ENCODE measurements at places on chromosomes 4 and X.

GRCh38 chr4:6884341-6884870 lies 25.2 kb upstream of the TBC1D14 start:
- no peak for DNase-seq

GRCh38 chr4:13355111-13355880 lies 128.8 kb downstream of the RAB28 start:
- no peak for DNase-seq

- no peak for DNase-seq
Observed at GRCh38 chr4:8557151-8558076, 22.8 kb upstream of the GPR78 start.

DNA sequence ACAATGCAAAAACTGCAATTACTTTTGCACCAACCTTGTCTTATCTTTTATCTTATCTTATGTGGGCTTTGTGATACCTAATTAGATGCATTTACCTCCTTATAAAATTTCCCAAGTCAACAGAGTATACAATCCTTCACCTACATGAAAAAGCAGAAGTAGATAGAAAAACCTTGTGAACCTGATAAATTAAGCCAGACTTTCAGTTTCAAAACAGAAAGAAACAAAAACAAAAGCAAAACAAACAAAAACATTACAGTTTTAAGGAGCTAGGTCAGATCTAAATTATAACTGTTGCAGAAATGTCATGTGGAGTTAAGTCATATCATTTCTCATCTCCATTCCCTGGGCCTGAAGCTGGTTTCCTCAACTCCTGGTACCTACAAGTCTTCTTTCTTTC lies 24.9 kb upstream of the CXXC4 start:
- DNase-seq = no peak

DNA sequence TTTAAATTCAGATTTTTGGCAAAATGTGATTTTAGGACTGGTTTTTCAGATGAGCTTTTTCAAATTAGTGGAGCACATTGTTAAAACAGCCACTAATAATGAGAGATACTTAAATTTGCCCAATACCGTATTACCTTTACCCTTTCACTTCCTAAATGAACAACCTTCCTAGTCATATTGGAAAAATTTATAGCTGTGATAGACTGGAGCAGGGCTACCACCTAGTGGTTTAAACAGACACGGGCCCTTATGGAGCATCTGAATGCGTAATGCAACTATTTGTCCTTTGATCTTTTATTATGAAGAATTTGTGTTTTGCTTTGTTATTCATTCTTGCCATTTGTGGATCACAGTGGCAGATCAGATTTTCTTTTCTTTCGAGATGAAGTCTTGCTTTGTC lies 72.7 kb downstream of the KDM6A start:
- DNase-seq = no peak

DNA sequence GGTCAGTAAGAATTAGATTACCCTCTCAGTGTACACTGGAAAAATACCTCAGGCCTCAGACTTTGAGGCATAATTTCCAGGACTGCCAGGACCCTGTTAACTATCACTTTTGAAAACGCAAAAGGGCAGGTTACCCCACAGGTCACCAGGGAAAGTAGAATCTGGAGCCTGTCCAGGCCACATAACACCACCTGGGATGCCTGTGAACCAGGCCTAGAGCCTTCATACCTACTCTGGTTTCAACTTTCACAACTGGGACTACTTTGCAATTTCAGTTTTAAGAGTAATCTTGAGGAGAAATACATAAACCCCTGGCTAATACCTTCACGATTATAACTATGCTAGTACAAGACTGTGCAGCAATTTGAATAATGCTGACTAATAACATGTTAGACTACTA lies 132.4 kb downstream of the HHIP start:
- no peak for DNase-seq

- no peak for DNase-seq
Observed at GRCh38 chrX:132413459-132413858, 75.4 kb downstream of the MBNL3 start.

GRCh38 chr4:69490271-69490670 lies 5.4 kb downstream of the UGT2B4 start:
- no peak for DNase-seq

- DNase-seq = no peak
Observed at GRCh38 chrX:120690941-120691340, 61.1 kb upstream of the C1GALT1C1 start.

DNA sequence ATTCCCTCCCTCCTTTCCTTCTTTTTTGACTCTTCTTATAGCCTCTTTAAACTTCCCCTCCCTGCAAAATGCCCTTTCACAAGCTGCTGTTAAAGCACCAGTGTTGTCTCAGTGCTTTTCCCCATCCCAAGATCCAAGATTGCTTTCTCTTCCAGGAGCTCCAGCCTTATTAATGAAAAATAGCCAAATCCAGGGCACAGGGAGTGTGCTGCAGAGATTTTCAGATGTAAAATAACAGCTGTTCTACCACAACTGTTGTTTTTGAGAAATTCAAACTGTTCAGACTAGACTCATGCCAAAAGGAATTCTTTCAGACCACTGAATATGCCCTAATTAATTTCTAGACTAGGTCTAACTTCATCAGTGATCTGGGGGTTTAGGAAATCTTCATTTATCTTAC lies 47.0 kb upstream of the GPC3 start:
- no peak for DNase-seq

GRCh38 chrX:13254076-13254785 lies 65.6 kb downstream of the ATXN3L start:
- peak; percentile 61 for DNase-seq

DNA sequence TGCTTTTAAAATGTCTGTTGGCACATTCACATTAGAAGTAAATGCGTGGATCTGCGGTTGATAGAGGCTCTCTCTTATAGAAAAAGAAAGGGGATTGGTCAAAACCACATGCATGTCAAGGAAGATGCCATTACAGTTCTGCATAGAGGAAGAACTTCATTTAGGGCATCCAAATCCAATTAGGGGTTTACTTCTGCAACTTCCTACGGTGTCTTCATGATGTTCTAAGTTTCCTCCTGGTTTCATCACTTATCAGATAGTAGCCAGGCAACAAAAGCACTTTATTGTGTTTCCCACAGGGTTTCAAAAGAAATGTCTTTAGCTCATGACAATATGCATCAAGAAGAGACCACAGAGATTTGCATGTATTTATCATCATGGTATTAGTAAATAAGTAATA lies 136.0 kb upstream of the HPGD start:
- DNase-seq = no peak

DNA sequence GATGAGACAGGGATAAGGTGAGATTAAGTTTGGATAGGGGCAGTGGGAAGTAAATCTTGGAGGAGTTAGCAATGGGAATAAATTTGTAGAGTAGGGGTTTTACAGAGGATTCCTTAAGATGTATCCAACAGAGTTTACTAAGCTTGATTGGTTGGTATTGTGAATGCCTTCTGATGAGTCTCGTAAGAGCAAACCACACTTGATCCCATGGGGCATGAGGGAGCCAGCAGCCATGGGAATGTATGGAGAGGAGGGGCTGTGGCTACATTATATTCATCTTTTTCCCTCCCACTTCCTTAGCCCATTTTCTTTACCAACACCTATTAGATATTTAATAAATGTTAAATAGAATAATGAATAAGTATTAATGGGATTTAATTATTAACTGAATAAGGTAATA lies 126.6 kb upstream of the NDST3 start:
- DNase-seq = no peak

DNA sequence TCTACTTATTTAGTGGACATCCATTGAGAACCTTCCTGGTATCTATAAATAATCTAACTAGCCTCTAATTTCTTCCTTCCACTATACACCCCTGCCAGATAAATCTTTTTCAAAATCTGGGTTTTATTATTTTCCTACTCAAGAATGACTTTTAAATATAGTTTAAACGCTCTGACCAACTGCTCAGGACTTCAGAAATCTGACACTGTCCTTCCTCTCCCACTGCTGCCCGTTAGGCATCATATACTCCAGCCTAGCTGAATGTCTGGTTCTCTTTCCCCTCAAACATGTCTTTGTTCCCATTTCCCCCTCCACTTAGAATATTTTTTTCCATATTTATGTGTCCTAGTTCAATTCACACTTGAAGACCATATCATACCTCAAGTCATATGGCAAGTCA lies 35.2 kb upstream of the CBLL2 start:
- no peak for DNase-seq

DNA sequence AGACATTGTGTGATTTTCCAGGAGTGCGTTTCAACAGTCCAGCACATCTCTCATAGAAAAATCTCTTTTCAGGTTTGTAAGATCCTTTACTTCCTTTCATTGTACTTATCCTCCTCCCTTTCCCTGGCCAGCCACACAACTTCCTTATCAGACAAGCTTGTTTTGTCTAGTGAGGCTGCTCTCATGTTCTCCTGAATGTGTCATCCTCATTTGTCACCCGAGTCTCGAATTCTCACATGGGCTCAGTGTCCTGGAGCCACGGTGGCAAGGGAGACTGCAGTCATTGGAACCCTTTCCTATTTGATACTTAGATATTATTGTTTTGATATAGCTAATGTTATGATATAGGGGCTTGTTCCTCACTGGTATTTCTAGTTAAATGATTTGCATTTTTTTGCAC lies 16.9 kb downstream of the SYNPO2 start:
- DNase-seq = no peak

- DNase-seq = no peak
Observed at GRCh38 chrX:97132664-97133415, 249.1 kb downstream of the RPA4 start.

- no peak for DNase-seq
Observed at GRCh38 chr4:112859456-112860184, 189.8 kb upstream of the ANK2 start.

GRCh38 chrX:113545040-113545439 lies 704.4 kb upstream of the AMOT start:
- DNase-seq = no peak

DNA sequence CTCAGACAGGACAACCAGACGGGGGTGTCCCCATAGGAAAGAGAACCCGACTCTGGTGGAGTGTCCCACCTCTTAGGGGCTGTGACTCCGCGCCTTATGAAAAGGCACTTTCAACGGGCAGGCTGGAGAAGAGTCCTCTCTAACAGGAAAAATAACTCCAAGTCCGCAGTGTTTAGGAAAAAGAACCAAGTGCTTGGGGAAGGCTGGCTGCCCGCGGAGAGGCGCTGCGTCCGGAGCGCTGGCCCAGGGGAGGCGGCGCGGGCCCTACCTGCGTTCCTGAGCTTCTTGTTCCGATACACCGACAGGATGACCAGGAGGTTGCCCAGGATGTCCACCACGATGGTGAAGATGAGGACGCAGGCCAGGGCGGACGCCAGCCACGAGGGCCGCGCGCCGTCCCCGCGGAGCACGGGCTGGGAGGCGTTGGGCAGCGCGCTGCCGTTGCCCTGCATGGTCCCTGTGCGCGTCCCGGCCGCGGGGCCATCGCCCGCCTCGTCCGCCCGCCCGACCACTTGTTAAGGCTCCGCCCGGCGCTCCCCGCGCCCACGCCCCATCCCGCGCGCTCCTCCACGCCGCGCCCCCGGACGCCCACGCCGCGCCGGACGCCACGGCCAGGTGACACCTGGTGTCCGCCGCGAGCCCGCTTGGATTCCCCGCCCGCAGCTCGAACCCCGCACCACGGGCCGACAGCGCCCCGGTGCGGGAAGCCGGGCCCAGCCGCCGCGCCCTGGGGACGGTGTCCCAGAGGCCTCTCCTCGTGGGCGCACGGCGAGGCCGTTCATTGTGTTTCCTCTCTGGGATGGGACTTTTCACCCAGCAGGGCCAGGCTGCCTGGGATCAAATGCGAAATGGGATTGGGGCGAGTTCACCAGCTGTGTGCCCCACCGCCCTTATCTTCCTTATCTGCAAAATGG lies at the start of gene MTNR1A:
TSS of gene MTNR1A (minus strand) at position 654 of the 914 bp plus-strand sequence. CDS start at position 452, 202 bp downstream.
- no peak for DNase-seq

- no peak for DNase-seq
Observed at GRCh38 chr4:14652522-14652921, 349.8 kb upstream of the CPEB2 start.

GRCh38 chr4:181138116-181138515 lies 1105.1 kb upstream of the TENM3 start:
- no peak for DNase-seq

DNA sequence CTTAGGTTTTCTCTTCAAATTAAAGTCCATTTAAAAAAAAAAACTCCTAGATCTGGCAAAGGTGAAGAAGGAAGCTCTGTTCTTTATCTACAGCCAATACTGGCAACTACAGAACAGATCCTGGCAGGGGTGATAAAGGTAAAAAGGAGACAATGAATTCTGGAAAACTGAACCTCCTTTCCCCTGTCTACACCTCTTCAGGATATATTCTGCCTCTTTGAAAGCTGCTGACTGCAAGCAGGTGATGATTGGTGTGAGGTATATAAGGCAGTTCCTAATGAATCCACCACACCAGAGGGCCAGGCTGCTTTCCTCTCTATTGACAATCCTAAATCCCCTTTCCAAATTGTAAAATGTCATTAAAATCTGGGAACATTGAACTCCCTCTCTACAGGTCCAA lies 370.1 kb downstream of the PPP3CA start:
- no peak for DNase-seq

DNA sequence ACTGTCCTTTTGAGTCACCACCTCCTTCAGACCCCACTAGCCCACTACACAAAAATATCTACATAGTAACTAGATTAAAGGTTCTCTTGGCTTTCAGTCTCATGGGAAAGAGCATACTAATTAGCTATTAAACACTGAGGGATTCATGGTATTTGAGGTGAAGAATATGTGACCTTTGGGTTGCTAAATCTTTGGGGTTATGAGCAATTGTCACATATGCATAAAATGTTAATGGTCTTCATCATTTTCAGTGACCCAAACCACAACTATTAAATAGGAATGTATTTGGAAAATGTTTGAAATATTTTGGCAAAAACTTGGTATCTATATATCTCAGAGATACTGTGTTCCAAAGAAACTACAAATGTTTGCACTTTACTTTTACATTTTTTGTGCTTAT lies 365.1 kb downstream of the MAGEB5 start:
- no peak for DNase-seq

DNA sequence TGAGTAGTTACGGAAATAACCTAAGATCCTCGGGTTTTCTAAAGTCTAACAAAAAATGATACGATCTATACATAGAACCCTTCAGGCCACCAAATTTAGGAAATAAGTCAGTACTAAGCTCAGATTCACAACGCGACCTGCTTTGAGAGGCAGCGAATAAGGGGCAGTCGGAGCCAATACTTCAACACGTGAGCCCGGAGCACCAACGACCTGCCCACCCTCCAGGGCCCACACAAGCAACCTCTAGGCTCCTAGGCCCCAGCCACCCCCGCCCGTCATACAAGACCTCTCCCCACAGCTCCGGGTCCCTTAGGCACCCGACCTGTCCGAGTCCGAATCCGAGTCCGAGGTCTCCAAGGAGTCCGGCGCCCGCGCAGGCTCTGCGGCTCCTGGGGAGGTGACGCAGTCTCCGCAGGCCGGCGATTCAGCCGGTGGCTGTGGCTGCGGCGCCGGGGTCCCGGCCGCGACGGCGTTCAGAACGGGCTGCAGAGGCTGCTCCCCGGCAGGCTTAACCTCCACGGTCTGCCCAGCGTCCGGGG lies 580 bp downstream of the NAF1 start:
- peak; percentile 72 for DNase-seq

GRCh38 chr4:26061248-26061986 lies 147.4 kb downstream of the SMIM20 start:
- no peak for DNase-seq

GRCh38 chrX:18995221-18995620 lies 11.3 kb upstream of the PHKA2 start:
- no peak for DNase-seq

Measured in natural killer cell treated with Interleukin-12 subunit alpha and Interleukin-12 subunit beta and Interleukin-15 and Interleukin-18, amount 100 ng/mL, for 72 hours (primary cell).